Endothelial cell of umbilical vein (primary cell): ENCODE measurements at places on chromosomes 5 and 9. TPM values are rescaled to one million over a fixed set of nuclear protein-coding genes. Genes with fewer than 3 reads are reported as not detected.

Gene SLC36A3
- polyA plus RNA-seq: not detected in 2 replicates

Gene PCDHGB7
- 6.5 and 6.9 TPM in 2 replicates for polyA plus RNA-seq

Gene SEMA4D
- 2.9 and 3.9 TPM in 2 replicates for polyA plus RNA-seq

Gene NRG2
- 0.26 and 0.30 TPM in 2 replicates for polyA plus RNA-seq

Gene ACTBL2
- 0.03 and 0.08 TPM in 2 replicates for polyA plus RNA-seq

Gene PIP5KL1
- polyA plus RNA-seq: 1.5 and 2.3 TPM in 2 replicates

Gene BAAT
- 0.01 TPM in 1 of 2 replicates, not detected in the other for polyA plus RNA-seq

Gene ARSB
- 17.0 and 17.2 TPM in 2 replicates for polyA plus RNA-seq

GRCh38 chr5:65816729-65817128 is 94.7 kb downstream of the NLN start:
- DNase-seq: no peak

DNA sequence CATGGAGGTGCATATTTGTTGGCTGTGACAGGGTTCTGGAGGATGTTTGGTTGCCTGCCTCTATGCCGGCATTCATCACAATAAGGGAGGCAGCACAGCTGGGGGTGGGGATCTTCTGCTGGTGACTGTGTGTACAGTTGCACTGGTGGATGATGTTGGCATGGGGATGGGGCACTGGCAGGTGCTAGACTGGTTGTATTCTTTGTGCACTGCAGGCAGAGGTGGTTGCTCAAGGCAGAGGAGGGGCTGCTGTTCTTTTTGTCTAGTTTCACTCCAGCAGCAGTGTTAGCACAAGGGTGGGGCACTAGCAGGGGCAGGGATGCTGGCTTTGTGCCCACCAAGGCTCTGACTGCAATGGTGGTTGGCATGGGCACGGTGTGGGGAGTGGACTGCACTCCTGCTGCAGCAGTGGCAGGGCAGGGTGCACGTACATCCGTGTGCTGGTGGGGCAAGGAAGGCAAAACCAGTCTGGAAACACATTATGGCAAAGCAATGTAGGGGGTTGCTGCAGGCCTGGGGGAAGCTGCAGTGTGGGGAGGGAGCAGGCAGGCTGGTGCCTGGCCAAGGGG is 69.3 kb downstream of the ISOC1 start:
- DNase-seq: no peak

GRCh38 chr5:59276917-59277372 is 616.6 kb downstream of the PDE4D start:
- peak; percentile 75 for DNase-seq

DNA sequence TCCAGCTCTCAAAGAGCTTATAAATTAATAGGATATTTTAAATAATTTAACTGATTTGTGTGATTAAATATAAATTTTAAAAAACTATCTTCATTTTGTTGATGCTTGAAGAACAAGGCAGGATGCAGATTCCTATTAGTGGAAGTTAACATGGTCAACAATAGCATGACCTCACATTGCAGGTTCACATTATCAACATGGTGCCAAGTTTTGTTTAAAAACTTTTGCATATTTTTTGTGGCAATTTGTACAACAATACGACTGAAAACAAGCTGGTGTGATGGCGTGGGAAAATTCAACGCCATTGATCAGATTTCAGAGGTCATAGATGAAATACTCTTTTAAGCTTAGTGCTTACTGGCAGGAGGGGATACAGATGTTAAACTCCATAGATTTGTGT is 114.1 kb upstream of the MYO10 start:
- peak; percentile 82 for DNase-seq

GRCh38 chr5:169801781-169802180 is 164.7 kb downstream of the DOCK2 start:
- no peak for DNase-seq

DNA sequence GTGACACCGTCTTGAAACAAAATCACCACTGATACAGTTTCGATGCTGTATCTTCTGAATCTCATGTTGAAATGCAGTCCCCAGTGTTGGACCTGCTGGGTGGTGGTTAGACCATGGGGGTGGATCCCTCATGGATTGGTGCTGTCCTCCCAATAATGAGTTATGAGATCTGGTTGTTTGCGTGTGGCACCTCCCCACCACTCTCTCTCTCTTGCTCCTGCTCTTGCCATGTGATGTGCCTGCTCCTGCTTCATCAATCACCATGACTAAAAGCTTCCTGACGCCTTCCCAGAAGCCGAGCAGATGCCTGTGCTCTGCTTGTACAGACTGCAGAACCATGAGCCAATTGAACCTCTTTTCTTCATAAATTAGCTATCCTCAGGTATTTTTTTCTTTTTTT is 15.2 kb upstream of the C5orf15 start:
- no peak for DNase-seq

GRCh38 chr5:143652108-143652700 is 159.8 kb upstream of the HMHB1 start:
- DNase-seq: no peak

GRCh38 chr5:172162323-172162986 is 25.6 kb downstream of the STK10 start:
- DNase-seq: no peak

- DNase-seq: no peak
These were observed 6.5 kb upstream of the TLE4 start for GRCh38 chr9:79565245-79565644.

DNA sequence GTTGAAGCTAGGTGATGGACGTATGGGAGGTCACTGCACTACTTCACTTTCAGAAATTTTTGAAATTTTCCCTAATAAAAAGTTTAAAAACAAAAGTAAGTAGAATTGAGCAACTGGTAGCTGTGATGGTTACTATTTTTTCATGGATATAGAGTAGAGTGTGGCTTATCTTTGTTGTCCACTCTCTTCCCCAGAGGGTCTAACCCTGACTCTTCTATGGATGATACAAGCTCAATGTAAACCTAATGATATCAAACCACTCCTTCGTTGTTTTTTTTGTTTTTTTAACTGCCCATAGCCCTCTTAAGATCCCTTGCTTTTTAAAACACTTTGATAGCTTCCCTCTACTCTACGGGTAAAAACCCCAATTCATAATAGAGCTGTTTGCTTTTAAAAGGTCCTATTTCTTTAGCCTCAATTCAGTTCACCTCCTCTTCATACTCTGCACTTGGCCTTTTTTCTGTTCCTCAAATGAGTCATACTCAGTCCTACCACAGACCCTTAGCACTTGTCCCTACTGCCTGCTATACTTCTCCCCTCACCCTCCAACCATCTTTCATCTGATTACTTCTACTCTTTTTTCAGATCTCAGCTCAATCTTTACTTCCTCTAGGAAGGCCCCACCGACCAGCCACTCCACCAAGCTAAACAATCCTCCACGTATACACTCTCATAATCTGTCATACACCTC is 2.6 kb downstream of the HDAC3 start:
- DNase-seq: no peak
